ENCODE measurements at places on chromosomes 7 and 10. TPM values are rescaled to one million over a fixed set of nuclear protein-coding genes. Genes with fewer than 3 reads are reported as not detected.

The ASB4 gene
- under 0.01 TPM for total RNA-seq

The MMP21 gene
- 0.25 TPM for total RNA-seq

The FAM171A1 gene
- total RNA-seq: 30.7 TPM

The MUC12 gene
- total RNA-seq: not detected

The GLI3 gene
- total RNA-seq: 12.3 TPM

The TMEM140 gene
- total RNA-seq: 0.49 TPM
